ENCODE measurements at places on chromosomes 2 and 18. TPM values are rescaled to one million over a fixed set of nuclear protein-coding genes. Genes with fewer than 3 reads are reported as not detected.

The DNAH6 gene
- 0.04 TPM for total RNA-seq

The VAMP8 gene
- total RNA-seq, result 264 TPM

The RAB12 gene
- 29.4 TPM for total RNA-seq

The KIAA2012 gene
- total RNA-seq, result not detected

The CCDC138 gene
- 4.2 TPM for total RNA-seq

The REG3A gene
- not detected for total RNA-seq

The NGEF gene
- total RNA-seq, result 6.1 TPM

The TXNDC9 gene
- 25.6 TPM for total RNA-seq

The TTN gene
- 1.5 TPM for total RNA-seq

The ADD2 gene
- 0.56 TPM for total RNA-seq

The ZNF892 gene
- total RNA-seq, result 1.3 TPM

DNA sequence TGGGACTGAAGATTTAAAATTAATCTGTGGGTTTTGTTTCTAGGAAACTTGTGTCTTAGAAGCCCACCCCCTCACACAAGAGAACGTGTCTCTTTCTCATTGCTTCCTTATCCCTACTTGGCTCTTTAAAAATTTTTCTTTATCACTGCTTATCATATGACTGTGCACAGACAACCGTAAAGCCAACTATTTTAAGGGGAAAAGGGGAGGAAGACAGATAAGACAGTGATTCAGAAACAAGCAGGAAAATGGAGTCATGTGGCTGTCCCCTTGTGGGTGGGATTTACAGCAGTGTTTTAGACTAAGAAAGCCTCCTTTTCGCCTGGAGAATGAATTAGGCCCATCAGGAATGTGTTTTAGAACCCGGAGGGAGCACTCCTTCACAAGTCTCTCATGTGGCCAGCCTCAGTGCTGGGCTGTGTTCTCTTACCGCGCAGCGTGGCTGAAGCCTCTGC lies 17.6 kb downstream of the PRKCE start:
- no peak for ATAC-seq

DNA sequence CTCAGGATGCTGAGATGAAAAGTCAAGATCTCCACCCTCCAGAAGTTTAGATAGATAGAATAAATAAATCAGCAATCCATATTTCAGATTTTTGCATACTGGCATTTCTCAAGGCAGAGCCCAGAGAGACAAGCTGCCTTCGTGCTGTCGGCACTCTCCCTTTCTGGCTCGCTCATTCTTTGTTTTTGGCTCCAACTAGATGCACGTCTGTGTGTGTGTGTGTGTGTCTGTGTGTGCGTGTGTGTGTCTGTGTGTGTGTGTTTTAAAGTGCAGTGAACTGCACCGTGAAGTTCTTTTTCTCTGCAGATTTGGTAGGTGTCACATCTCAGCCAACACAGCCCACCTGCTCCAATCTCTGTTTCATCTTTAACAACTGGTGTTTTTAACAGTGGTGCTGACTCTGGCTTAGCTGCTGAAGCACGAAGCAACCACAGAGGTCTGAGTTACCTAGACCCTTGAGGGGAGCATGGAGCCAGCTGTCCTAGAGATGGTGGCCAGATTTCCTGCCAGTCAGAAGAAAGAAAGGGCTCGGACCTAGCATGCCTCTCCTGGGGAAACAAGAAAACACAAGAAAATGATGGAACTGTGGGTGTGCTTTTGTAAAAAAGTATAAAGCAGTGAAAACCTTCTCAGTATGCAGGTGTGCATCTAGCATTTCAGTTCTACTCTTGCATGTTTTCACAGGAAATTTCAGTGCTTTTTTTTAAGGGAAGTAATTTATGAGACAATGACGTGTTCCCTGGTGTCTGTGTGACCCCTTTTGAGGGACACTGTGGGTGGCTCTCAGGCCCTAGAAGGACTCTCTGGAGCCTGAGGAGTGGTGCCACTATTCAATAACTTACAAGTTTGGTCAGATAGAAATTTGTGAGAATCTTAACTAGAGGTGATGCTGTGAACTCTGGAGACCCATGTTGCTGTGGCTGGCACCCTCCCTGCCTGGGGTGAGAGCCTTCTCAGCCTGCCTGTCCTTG lies 364.3 kb downstream of the RNF144A start:
- no peak for ATAC-seq

DNA sequence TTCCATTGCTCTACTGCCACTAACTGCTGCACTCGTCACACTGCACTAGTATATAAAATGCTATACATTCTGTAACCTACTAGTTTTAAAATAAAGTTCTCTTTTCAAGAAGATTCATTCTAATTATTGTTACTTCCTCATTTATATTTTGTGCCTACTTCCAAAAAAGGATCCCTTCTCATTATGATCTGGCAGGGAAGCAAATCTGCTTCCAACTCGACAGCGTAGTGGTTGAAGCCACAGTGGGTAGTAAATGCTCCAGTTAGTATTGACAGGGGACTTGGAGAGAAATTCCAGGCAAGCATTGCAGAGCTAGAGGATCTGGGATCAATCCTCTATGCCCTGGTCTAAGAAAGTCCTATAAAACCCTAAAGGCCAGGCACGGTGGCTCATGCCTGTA lies 53.3 kb upstream of the AP1S3 start:
- ATAC-seq, result no peak

GRCh38 chr2:114651933-114652332 lies 209.5 kb downstream of the DPP10 start:
- ATAC-seq, result no peak

- ATAC-seq, result no peak
Measured at GRCh38 chr2:121564905-121565304, 34.2 kb downstream of the RNU4ATAC start.

DNA sequence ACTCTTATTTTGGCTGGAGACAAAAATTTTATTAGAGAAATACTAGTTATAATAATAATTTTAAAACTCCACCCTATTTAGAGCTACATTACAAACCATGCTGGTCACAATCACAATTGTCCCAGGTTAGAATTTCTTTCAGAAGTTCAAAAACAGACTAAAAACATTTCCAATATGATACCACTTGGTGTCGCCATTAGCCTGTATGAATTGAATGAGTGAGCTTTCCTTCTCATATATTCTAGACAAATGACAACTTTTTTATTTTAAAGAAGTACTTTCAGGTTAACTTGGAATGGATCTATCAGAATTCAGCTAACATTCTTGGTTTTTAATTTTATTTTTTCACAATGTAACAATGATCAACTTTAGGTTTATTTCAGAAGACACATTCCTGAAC lies 48.0 kb downstream of the SERPINB8 start:
- ATAC-seq, result no peak

GRCh38 chr18:336713-337112 lies 68.9 kb upstream of the THOC1 start:
- no peak for ATAC-seq

DNA sequence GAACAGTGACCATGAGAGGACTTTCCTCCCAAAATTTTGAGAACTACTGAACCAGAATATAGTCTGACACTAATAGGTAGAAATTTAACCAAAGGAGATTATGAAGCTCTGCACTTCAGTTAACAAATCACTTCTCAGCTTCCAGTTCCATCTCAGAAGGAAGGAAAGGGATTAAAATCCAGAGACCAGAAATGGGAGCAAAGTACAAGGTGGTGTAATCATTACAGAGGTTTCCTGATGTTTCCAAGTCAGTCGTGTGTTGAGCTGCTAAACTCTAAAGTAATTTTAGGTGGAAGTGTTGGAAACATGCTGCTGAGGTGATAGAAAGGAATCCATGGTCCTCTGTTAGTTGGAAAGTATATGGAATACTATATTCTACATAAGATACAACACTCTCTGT lies 10.8 kb downstream of the TYMS start:
- ATAC-seq, result no peak

GRCh38 chr2:68643011-68643873 lies at the start of gene PROKR1:
Gene PROKR1, plus strand, starts transcription at chr2:68643579. Its CDS starts 2,243 bp downstream, at chr2:68645822.
- ATAC-seq, result peak; percentile 60

DNA sequence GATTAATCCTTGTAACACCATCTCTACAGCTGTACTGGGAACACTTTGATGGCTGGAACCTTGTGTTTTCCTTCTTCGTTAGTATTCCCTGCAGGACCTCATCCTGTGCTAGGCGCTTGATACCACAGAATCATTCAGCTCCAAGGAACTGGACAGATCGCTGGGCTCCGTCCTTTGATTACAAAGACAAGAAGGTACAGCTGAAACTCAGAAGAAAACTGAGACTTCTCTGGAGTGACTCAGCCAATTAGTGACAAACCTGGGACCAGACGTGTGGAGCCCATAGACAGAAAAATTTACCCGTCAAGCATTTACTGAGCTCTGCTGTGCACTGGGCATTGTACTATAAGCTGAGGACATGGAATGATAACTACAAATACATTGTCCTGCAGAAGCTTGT lies 67.3 kb downstream of the NCKAP5 start:
- no peak for ATAC-seq

GRCh38 chr2:62265106-62265505 lies 69.2 kb downstream of the B3GNT2 start:
- ATAC-seq, result no peak

GRCh38 chr2:123993728-123994323 lies 31.3 kb upstream of the CNTNAP5 start:
- peak; percentile 46 for ATAC-seq

DNA sequence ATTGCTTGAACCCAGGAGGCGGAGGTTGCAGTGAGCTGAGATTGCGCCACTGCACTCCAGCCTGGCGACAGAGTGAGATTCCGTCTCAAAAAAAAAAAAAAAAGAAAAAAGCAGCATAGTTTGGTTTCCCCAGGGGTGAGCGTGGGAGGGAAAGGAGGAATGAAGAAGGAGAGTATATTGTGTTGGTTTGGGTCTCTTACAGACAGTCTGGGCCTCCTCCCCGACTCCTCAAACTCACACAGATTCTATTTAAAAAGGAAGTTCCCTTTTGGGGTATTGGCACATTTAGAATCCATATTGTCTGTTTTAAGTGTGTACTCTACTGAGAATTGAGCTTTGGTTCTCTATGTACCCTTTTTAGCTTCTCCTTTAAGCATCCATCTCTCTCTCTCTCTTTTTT lies 27.4 kb upstream of the SLC20A1 start:
- ATAC-seq, result no peak
